ENCODE measurements at places on chromosomes 5 and 9.
A peak's percentile ranks its signal among the peaks of the same experiment; 100 is the strongest.

DNA sequence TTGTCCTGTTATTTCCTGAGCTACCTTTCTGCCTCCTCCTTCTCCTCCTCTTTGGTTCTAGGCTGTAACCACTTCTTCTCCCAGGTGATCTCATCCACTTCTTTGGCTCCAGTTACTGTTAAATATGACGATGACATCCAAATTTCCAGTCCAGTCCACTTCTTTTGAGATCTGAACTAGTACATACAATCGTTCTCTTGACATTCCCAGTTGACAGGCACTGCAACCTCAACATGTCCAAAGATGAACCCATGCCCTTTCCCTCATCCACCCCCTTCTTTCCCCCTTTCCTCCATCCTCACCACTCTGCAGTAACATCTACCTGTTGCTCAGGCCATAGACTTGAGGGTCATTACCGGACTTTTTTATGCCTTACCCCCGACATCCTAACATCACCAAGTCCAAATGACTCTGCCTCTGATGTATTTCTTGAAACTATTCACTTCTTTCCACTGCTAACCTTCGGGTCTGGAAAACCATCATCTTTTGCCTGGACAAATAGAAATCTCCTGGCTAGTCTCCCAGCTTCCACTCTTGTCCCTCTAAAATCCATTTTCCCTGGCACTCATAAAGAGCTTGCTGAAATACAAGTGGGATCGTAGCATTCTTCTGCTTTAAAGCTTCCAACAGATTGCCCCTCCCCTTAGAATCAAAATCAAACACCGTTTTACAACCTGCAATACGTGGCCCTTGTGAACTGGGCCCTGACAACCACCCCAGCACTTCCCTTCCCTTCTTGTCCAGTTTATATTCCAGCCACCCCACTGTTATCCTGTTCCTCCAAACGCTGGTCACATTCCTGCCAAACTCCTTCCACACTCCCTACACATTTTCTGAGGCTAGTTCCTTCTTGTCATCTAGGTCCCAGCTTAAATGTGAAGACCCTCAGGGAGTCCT lies 31.5 kb downstream of the KLF9 start:
- peaks cover 41% of the 10 kb centered on the region for H3K4me1 ChIP-seq
- no peak overlapping the region for H3K4me3 ChIP-seq
- H3K36me3 ChIP-seq = peaks cover 32% of the 10 kb centered on the region
- H3K27me3 ChIP-seq = no peaks in the 10 kb centered on the region
- H3K27ac ChIP-seq = no peak overlapping the region
- no peak for DNase-seq

GRCh38 chr5:177393990-177394389 lies 6.5 kb downstream of the PFN3 start:
- H3K4me1 ChIP-seq = no peaks in the 10 kb centered on the region
- H3K36me3 ChIP-seq = no peaks in the 10 kb centered on the region
- DNase-seq = no peak
- peaks cover 4% of the 10 kb centered on the region for H3K27me3 ChIP-seq
- no peak overlapping the region for H3K27ac ChIP-seq

GRCh38 chr5:128163991-128164390 lies 80.4 kb downstream of the SLC12A2 start:
- H3K27ac ChIP-seq = no peak overlapping the region
- DNase-seq = no peak
- H3K4me1 ChIP-seq = no peaks in the 10 kb centered on the region
- no peaks in the 10 kb centered on the region for H3K27me3 ChIP-seq
- peaks cover 26% of the 10 kb centered on the region for H3K36me3 ChIP-seq

GRCh38 chr9:124284237-124284831 lies 26.6 kb downstream of the NEK6 start:
- no peaks in the 10 kb centered on the region for H3K4me1 ChIP-seq
- H3K4me3 ChIP-seq = no peak overlapping the region
- H3K27ac ChIP-seq = peak overlapping the region; percentile 71
- no peaks in the 10 kb centered on the region for H3K27me3 ChIP-seq
- DNase-seq = no peak

GRCh38 chr5:91052977-91053740 lies 330.0 kb downstream of the ARRDC3 start:
- H3K36me3 ChIP-seq = no peaks in the 10 kb centered on the region
- no peaks in the 10 kb centered on the region for H3K4me1 ChIP-seq
- H3K4me3 ChIP-seq = no peak overlapping the region
- H3K27me3 ChIP-seq = no peaks in the 10 kb centered on the region

GRCh38 chr5:116651653-116652052 lies 77.0 kb upstream of the SEMA6A start:
- no peaks in the 10 kb centered on the region for H3K27me3 ChIP-seq
- H3K4me1 ChIP-seq = no peaks in the 10 kb centered on the region
- H3K36me3 ChIP-seq = no peaks in the 10 kb centered on the region
- no peak overlapping the region for H3K4me3 ChIP-seq
- H3K27ac ChIP-seq = no peak overlapping the region

DNA sequence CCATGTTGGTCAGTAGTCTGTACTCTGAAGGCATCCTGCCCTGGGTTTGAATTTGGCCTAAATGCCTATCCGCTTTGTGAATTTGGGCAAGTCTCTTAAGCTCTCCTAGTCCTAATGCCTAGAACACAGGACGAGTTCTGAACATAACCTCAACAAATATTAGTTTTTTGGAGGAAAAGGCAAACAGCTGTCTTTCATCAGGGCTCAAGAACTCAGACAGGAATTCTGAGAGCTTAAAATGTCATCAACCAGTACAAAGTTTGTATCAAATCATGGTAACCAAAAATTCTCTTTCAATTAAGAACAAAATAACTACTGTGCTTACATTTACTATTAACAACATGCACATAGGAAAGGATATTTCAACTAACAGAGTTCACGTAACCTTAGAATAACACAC lies 182.5 kb upstream of the PPP1R2B start:
- H3K4me1 ChIP-seq = no peaks in the 10 kb centered on the region
- H3K27ac ChIP-seq = no peak overlapping the region
- no peaks in the 10 kb centered on the region for H3K27me3 ChIP-seq
- DNase-seq = no peak
- no peak overlapping the region for H3K4me3 ChIP-seq
- H3K36me3 ChIP-seq = no peaks in the 10 kb centered on the region

GRCh38 chr5:159805021-159805420 lies 111.3 kb upstream of the ADRA1B start:
- no peaks in the 10 kb centered on the region for H3K4me1 ChIP-seq
- H3K36me3 ChIP-seq = no peaks in the 10 kb centered on the region
- no peak overlapping the region for H3K4me3 ChIP-seq
- H3K27ac ChIP-seq = peak overlapping the region; percentile 13
- no peaks in the 10 kb centered on the region for H3K27me3 ChIP-seq
- DNase-seq = peak; percentile 75

GRCh38 chr9:89380437-89381307 lies 62.4 kb downstream of the SECISBP2 start:
- no peaks in the 10 kb centered on the region for H3K27me3 ChIP-seq
- no peaks in the 10 kb centered on the region for H3K4me1 ChIP-seq
- DNase-seq = no peak
- H3K4me3 ChIP-seq = no peak overlapping the region
- peaks cover 7% of the 10 kb centered on the region for H3K36me3 ChIP-seq
- H3K27ac ChIP-seq = no peak overlapping the region

GRCh38 chr5:14178671-14179211 lies 35.6 kb downstream of the TRIO start:
- H3K27me3 ChIP-seq = no peaks in the 10 kb centered on the region
- H3K4me3 ChIP-seq = no peak overlapping the region
- DNase-seq = no peak
- no peaks in the 10 kb centered on the region for H3K4me1 ChIP-seq
- no peaks in the 10 kb centered on the region for H3K36me3 ChIP-seq

DNA sequence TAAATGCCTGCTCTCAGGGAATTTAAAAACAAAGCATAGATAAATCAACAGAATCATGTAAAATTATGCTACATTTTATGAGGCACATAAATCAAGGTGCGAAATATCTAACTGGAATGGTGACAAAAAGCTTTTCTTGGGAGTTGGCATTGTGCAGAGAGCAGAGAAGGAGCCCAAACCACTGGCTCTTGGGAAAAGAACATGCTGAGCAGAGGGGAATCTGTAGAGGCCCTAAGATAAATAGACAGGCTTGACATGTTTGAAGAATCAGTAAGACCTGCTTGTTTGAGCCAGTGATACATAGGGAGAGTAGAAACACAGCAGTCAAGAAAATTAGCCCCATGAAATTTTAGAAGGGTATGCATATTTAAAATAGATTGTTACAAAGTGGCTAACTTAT lies 85.8 kb downstream of the GABRB2 start:
- DNase-seq = no peak
- H3K27me3 ChIP-seq = no peaks in the 10 kb centered on the region
- H3K4me1 ChIP-seq = no peaks in the 10 kb centered on the region
- H3K27ac ChIP-seq = no peak overlapping the region
- no peak overlapping the region for H3K4me3 ChIP-seq

- peak; percentile 92 for DNase-seq
- no peaks in the 10 kb centered on the region for H3K27me3 ChIP-seq
- peak overlapping the region; percentile 93 for H3K27ac ChIP-seq
- peak overlapping the region; percentile 68 for H3K4me3 ChIP-seq
- peaks cover 3% of the 10 kb centered on the region for H3K36me3 ChIP-seq
These were observed 1.8 kb downstream of the PDLIM4 start for GRCh38 chr5:132259069-132259851.

GRCh38 chr9:82763656-82764055 lies 299.3 kb downstream of the RASEF start:
- H3K36me3 ChIP-seq = no peaks in the 10 kb centered on the region
- DNase-seq = no peak
- H3K27me3 ChIP-seq = no peaks in the 10 kb centered on the region
- no peak overlapping the region for H3K4me3 ChIP-seq

- no peak overlapping the region for H3K4me3 ChIP-seq
- DNase-seq = no peak
- no peaks in the 10 kb centered on the region for H3K4me1 ChIP-seq
- no peaks in the 10 kb centered on the region for H3K36me3 ChIP-seq
These were observed 796.3 kb downstream of the MAT2B start for GRCh38 chr5:164301708-164302107.

- DNase-seq = peak; percentile 63
- H3K27me3 ChIP-seq = no peaks in the 10 kb centered on the region
- H3K4me3 ChIP-seq = peak overlapping the region; percentile 97
- peak overlapping the region; percentile 88 for H3K27ac ChIP-seq
- no peaks in the 10 kb centered on the region for H3K36me3 ChIP-seq
These were observed 474 bp downstream of the HMGCR start for GRCh38 chr5:75337366-75338021.

DNA sequence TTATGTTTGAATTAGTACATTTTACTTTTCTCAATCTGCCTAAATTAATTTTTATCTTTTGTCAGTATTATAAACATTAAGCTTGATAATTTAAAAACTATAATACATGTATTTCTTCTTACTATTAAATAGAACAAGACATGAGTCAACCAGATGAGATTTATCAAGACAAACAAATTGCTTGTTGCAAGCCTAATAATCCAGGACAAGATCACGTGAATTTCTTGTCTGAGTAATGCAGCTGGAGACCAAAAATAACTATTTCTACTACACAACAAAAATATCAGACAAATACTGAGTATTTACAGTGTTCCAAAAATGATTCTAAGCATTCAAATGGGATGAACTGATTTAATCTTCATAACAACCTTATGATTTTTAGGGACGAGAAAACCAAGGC lies 339.1 kb upstream of the PRR16 start:
- no peaks in the 10 kb centered on the region for H3K27me3 ChIP-seq
- DNase-seq = no peak
- H3K4me3 ChIP-seq = no peak overlapping the region

GRCh38 chr5:52856564-52856963 lies 68.8 kb downstream of the ITGA1 start:
- no peak overlapping the region for H3K4me3 ChIP-seq
- DNase-seq = no peak
- H3K4me1 ChIP-seq = no peaks in the 10 kb centered on the region

DNA sequence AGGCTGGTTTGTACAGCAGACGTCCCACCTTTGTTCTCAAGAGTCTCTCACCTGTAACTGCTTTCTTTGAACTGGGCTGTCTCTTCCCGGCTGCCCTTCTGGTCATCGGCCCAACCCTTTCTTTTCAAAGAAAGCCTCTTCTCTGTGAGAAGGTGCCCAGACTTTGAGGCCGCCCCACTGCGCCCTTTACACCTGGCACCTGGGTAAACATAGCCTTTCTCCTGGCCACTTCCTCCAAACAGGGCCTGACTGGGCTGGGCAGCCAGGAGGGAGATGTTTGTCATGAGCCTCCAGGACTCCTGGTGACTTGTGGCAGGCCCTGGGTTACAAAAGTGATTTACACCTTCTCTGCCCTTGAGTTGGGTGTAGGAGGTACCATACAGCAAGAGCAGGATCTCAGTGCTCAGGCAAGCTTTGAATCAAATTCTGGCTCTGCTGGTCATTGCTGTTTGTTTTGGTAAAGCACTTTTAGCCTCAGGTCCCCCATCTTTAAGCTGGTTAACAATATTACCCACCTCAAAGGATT lies 127.2 kb upstream of the CXCL14 start:
- H3K4me3 ChIP-seq = no peak overlapping the region
- H3K36me3 ChIP-seq = no peaks in the 10 kb centered on the region
- DNase-seq = no peak
- H3K4me1 ChIP-seq = peaks cover 4% of the 10 kb centered on the region
- H3K27me3 ChIP-seq = no peaks in the 10 kb centered on the region

GRCh38 chr9:103919605-103920209 lies 174.4 kb upstream of the SMC2 start:
- H3K4me3 ChIP-seq = no peak overlapping the region
- H3K36me3 ChIP-seq = no peaks in the 10 kb centered on the region
- DNase-seq = no peak
- H3K4me1 ChIP-seq = no peaks in the 10 kb centered on the region
- H3K27ac ChIP-seq = no peak overlapping the region

- H3K4me3 ChIP-seq = no peak overlapping the region
- H3K27me3 ChIP-seq = no peaks in the 10 kb centered on the region
- no peaks in the 10 kb centered on the region for H3K4me1 ChIP-seq
- H3K36me3 ChIP-seq = no peaks in the 10 kb centered on the region
These were observed 28.7 kb downstream of the NEK6 start for GRCh38 chr9:124286292-124286931.

DNA sequence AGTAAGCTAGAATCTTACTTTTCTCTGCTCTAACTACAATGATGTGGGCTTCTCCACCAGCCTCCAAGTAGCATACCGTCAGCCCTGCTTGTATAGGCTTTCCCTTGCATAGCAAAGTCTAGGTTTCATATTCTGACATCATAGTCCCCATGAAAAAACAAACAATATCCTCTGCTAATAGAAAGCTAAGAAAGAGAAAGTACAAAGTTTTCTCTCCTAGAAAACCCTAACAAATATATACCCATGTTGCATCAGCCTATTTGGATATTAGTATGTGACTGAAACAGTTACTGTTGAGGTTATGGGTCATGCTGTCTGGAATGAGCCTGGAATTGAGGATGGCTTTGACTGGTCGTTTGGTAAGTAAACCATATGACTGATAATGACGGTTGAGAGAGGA lies 1696.0 kb downstream of the MAT2B start:
- no peaks in the 10 kb centered on the region for H3K36me3 ChIP-seq
- H3K27ac ChIP-seq = no peak overlapping the region
- no peaks in the 10 kb centered on the region for H3K4me1 ChIP-seq
- H3K27me3 ChIP-seq = no peaks in the 10 kb centered on the region

GRCh38 chr9:8890695-8891094 lies 1091.1 kb upstream of the DMAC1 start:
- H3K27ac ChIP-seq = no peak overlapping the region
- H3K36me3 ChIP-seq = no peaks in the 10 kb centered on the region
- H3K4me1 ChIP-seq = peaks cover 10% of the 10 kb centered on the region
- no peak for DNase-seq
